ENCODE measurements at places on chromosomes 2 and 18.

- no peak for DNase-seq
Observed at GRCh38 chr18:31268985-31269406, 49.0 kb upstream of the DSG1 start.

GRCh38 chr18:46067438-46068007 is 4.5 kb downstream of the PSTPIP2 start:
- no peak for DNase-seq

DNA sequence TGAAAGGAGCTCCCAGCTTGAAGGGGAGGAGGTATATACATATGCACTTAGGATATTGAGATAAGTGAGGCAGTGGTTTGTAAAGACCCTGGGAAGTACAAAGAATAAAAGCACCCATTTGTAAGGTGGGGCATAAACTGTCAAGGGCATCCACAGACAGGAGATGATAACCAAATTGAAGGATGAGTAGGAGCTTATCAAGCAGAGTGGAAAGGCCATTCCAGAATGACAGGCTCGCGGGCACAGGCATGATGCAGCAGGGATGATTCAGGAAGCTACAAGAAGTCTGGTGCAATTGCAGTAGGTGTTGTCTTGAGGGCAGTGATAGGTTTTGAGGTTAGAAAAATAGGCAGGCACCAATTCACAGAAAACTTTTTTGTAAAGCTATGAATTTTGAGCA is 504.8 kb downstream of the PIK3C3 start:
- DNase-seq, result no peak

GRCh38 chr2:154686162-154686561 is 12.3 kb upstream of the KCNJ3 start:
- no peak for DNase-seq

- DNase-seq, result no peak
Observed at GRCh38 chr2:149894760-149895159, 307.2 kb upstream of the MMADHC start.

DNA sequence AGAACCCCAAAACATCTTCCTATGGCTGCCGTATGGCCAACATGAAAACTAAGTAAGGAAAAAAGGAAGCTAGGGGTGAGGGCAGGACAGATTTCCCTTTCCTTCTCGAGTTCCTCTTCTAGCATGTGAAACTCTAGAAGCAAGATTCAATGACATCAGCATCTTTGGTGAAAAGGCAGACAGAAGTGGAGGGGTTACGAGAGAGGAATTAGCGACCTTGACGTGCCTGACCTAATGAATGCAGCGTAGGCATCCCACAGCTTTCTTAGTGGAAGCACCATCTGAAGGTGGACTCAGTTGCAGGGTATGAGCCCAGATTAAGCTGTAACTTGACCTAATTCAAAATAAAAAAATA is 47.9 kb upstream of the PELI1 start:
- no peak for DNase-seq

DNA sequence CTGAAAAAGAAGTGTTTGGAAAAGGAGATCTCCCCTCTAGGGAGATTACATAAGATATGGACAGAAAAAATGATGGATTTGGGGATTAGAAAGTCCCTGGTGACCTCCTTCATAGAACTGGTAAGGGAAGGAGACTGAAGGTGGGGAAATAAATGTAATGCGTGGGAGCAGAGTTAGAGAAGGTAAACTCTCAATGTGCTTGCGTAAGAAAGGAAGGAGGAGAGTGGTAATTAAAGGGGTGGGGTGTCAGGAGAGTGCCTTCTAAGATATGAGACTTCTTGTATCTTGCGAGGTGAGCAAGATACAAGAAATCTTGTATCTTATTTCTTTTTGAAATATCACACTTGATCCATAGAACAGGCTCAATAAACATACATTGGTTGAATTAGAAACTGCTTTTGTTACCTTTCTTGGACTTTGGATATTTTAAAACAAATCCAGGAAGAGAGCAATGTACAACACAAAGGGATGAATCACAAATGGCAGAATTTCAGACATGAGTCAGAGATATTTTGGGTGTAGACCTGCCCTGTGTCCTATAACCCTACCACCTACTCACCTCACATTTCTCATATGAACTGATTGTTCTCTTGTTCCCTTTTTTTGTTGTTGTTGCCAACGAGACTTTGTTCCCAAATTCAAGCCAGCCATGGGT is 342.4 kb downstream of the INSIG2 start:
- DNase-seq, result no peak

DNA sequence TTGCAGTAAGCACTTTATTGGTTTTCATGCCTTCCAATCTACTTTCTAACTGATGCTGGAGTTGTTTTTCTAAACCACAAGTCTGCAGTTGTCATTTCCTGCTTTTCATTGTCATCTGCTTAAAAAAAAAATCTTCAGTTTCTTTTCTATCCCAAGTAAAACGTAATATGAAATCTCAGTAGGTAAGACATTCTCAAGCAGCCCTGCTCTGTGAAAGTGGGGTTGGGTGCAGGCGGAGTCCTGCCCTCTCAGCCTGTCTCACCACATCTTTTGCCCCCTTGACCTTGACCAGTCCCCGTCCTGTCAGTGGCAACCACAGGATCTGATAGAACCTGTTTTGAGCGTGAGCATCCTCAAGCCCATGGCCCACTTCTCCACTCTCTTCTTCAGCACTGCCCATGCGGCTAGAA is 80.0 kb upstream of the CPO start:
- no peak for DNase-seq
